Fibroblast of lung (primary cell): ENCODE measurements at places on chromosomes 12 and 14.

- peak; percentile 39 for DNase-seq
Observed at GRCh38 chr12:121297435-121297991, 1.0 kb upstream of the CAMKK2 start.

GRCh38 chr12:108319277-108320234, 19.6 kb downstream of the CMKLR1 start:
- no peak for DNase-seq

- peak; percentile 38 for DNase-seq
Observed at GRCh38 chr12:47356129-47356700, 276.5 kb upstream of the AMIGO2 start.

DNA sequence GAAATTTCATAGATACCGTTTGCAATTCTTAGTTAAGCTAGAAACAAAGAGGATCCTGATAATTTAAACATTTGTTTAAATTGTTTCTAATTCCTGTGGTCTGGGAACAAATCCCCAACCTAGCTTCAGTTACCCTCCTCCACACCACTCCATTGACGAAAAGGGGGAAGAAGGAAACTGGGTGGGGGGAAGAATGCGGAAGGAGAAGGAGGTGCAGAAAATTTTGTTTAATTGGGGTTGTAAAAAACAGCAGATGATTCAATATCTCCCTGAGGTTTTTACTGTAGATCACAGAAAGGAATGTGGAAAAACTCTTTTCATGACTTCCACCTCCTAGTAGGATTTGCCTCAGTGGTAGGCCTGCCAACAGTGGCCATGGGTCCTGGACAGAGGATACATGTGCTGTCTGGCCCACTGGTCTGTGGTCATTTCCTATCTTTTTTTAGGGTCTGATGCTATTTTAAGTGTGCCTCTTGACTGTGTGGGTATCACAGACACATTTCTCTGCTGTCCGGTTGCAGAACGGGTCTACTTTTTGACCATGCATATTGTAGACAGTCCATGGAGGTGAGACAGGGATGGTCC, 122.9 kb upstream of the PCED1B start:
- no peak for DNase-seq

DNA sequence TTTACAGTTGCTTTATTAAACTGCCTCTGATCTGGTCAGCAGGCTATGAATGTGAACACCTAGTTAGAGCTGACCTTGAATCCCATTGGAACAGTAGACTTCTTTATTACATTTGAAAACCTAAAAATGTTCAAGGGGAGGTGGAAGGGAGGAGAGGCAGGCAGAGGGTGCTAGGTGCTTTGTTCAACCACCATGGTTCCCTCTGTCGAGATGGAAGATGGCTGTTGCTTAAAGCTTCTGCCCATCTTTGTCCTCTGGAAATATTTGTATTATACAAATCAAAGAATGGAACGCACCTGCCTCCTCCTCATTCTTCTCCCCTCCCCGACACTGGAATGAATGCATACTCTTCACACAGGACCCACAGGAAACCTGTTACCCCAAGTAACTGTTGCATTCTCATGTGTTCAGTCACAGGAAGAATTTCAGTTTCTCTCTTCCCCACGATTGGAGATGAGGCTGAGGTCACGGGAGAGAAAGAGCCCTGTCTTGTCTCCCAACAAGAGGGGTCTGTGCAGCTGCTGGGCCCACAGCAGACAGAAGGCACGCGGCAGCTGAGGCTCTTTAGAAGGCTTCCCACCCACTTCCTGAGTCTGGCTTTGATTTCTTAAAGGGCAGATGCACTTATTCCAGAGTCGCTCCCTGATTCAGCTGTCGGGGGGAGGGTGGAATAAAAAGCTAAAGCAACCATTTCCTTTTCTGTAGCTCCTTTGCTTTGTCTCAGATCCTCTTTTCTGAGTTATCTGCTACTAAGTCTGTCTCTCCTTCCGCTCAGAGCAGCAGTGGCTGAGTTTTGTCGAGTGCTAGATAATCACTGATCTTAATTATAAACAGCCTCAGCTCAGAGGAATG, 217.9 kb upstream of the BTG1 start:
- peak; percentile 50 for DNase-seq

GRCh38 chr12:43805149-43805859, 813 bp downstream of the TWF1 start:
- DNase-seq: peak; percentile 12

- no peak for DNase-seq
Observed at GRCh38 chr12:39628836-39629235, 9.2 kb upstream of the ABCD2 start.
